ENCODE measurements at places on chromosomes 16 and 17.

DNA sequence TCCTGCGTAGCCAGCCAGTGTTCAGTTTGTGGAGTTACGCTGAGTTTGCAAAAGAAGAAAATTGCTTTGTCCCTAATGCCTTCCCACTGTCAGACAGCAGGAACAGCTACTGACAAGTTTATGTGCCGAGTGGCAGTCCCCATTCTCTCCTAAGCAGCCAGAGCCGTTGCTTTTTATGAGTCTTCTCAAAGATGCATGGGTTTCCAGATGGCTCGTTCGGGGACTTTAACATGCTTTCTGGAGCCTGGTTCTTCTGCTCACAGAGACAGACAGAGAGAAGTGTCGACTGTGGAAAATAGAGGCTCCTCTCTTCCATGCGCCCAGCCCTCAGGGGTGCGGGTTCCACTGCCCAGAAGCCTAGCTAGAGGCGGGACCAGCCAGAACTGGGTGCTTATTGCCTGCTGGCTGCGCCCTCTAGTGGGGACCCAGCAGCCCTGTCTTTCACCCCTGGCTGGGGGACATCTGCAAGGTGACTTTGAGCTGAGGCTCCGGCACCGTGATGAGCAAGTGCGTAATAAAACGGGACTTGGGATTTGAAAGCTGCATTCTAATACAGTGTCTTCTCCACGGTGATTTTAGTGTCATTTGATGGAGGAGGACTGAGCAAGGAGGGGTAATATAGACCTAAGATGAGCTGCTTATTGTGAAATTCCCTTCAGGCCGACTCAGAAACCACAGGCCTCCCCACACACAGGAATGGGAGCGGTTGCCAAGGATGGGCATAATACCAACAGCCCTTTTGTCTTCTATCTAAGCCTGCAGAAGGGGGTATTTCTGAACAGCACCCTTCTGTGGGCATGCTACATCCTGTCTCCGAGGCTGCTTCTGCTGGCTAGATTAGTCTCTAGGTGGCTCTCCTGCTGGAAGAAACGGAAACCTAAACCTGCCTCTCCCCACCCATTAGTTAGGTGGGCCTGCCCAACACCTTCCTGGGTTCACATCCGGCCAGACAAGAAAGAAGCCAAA lies 73.1 kb downstream of the CCDC182 start:
- DNase-seq = peak; percentile 79

GRCh38 chr17:79609673-79610645 lies 892 bp downstream of the RBFOX3 start:
- DNase-seq = no peak

DNA sequence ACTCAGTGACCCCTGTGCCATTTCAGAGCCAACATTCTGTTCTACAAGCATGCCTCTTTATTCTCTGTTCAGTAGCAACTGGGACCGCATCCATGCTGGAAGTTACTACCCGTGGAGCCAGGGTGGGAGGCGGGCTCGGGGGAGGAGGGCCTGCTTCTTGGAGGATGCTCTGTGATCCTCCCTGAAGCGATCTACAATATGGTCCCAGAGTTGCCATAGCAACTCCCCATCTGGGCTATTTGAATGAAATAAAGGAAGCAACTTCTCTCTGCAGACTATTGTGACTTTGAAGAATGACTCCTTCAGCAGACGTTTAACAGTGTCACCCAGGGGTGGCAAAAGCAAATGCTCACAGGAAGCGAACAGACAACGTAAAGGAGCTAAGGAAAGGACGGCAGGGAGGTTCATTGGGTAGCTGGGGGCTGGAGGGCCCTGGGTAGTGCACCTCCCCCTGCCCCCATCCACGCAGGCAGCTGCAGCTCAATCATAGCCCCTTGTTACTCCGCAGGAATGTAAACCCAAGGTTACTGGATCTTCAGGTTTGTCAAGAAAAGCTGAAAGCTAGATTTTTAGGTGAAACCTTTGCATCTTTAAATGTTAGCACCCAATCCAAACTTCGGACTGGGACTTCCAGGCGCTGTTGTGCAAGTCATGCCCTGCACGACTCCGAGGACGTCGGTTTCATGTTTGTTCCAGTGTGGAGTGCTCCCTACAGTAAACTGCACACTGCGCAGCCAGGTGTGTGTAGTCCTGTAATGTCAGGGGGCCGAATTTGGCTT lies 51.1 kb upstream of the MEAK7 start:
- DNase-seq = no peak

- no peak for DNase-seq
These were observed 52.6 kb downstream of the CYB5B start for GRCh38 chr16:69476920-69477443.

GRCh38 chr17:56244268-56244890 lies 91.1 kb downstream of the ANKFN1 start:
- DNase-seq = no peak

GRCh38 chr16:31416371-31416770 lies 11.8 kb downstream of the COX6A2 start:
- no peak for DNase-seq

DNA sequence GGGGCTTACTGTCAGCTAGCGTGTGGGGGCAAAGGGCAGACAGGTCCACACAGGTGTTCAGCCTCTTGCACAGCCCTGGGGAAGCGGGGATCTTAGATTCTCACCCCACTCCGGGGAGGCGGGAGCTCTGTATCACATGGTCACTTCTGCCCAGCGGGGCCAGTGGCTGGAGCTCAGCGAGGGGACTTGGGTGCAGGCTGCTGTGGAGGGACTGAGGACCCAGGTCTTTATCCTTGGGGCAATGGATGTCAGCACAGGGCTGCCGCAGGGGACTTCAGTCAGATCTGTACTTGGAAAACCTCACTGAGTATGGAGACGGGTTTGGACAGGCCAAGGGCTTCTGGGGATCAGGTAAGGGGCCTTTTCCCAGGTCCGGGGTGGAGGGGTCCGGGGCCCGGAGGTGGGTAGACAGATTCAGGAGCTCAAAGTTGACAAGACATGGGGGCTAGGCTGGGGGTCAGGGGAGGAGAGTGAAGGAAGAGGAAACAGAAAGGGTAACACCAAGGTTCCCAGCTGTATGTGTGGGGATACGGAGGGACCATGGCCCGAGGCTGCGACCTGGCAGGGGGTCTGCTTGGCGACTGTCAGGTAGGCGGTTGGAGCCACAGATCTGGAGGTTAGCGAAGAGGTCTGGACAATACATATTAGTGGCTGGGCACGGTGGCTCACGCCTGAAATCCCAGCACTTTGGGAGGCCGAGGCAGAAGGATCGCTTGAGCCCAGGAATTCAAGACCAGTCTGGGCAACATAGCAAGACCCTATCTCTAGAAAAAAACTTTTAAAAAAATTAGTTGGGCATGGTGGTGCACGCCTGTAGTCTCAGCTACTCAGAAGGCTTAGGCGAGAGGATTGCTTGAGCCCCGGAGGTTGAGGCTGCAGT lies 15.1 kb upstream of the BAIAP2 start:
- DNase-seq = no peak

DNA sequence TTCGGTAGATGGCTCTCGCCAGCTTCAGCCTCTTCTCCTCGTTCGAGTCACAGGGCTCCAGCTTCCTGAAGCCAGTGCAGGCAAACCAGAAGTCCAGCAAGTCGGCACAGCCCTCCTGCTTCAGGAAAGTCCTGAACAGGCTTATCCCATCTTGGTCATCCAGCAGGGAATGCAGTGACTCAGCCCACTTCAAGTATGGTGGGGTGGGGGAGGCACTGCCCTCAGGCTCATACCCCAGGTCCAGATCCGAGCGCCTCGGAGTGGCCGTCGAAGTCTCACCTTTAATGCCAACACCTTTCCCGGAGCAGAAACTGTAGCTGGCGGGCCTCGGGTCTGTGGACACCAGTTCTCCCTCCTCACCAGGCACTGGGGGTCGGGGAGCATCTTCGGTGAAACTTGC lies 5.9 kb downstream of the AXIN1 start:
- no peak for DNase-seq

DNA sequence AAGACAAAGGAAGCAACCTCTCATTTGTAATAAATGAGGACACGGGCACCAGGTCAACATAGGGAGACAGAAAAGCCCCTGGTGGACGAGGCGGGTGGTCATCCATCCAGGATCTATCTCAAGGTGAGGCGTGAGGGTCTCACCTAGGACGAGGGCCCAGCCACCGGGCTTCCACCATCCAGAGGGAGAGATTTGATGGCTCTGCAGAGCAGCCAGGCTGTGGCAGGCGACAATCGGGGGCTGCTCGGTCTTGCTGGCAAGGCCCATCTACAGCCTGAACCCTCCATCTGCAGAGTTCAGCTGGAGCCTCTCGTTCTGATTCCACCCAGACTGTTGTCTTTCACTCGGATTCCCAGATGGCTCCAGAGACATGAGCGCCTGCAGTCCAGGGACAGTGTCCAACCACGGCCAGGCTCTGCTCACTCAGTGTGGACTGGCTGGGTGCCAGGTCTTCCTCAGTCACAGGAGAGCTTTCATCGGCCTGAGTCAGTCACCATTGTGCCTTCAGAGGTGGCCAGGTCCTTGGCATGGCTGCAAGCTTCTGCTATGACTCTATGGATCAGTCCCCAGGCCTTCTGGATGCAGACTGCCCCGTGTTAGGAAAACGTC lies 5.9 kb downstream of the LITAFD start:
- no peak for DNase-seq

- peak; percentile 32 for DNase-seq
These were observed 9.0 kb downstream of the CRK start for GRCh38 chr17:1447052-1447451.

DNA sequence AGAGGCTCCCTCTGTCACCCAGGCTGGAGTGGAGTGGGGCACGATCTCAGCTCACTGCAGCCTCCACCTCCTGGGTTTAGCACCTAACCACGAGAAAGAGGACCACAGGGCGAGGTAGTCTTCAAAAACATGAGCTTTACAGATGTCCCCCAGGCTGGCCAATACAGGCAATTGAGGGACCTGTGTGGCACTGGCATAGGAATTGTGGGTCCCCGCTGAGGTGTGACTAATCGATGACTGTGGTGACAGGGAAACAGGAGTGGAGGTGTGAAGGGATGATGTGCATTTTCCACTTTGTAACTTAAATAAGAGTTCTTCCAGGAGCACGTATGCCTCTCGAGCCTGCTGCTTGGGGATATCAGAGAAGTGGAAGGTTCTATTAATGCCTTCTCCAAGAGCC lies 12.6 kb upstream of the ARHGAP17 start:
- no peak for DNase-seq

- DNase-seq = no peak
These were observed 4.6 kb upstream of the SLC38A8 start for GRCh38 chr16:84047206-84047605.

GRCh38 chr17:49359990-49360795 lies 1.9 kb downstream of the ZNF652 start:
- DNase-seq = no peak

DNA sequence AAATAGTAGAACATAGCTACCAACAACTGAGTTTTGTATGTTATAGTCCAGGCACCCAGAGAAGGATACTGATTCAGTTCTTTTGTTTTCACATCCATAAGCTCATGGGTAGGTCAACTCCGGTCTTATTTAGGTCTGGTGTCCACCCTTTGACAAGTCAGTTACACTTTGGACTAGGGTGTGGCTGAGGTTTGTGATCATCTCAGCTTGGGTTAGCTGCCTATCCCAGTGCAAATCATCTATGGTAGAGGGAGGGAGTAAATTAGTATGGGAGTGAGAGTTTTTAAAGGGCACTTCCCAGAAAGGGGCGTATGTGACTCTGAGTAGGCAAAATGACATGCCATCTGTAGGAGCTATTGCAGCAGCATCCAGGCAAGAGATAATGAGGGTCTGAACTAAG lies 66.1 kb downstream of the TANC2 start:
- no peak for DNase-seq

GRCh38 chr17:3965118-3965800 lies 1.0 kb upstream of the ATP2A3 start:
- DNase-seq = peak; percentile 64

- peak; percentile 2 for DNase-seq
These were observed 11.9 kb downstream of the SCGB1C2 start for GRCh38 chr17:149231-149630.

All from endothelial cell (in vitro differentiated cells).